ENCODE measurements at places on chromosomes 7 and 10.

DNA sequence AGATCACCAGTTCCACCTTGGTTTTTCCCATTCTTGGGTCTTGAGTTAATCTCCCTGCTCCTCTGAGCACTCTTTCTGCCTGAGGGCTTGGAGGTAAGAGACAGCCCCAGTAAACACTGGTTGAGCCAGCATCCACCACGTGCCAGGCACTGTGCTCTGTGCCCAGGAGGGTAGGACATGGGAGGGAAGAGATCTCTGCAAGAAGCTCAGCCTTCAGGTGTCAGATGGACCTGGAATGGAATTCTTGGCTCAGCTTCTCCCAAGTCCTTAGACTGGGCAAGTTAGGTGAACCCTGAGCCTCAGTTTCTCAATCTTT, 2.5 kb downstream of the ZYX start:
- no peak for DNase-seq

DNA sequence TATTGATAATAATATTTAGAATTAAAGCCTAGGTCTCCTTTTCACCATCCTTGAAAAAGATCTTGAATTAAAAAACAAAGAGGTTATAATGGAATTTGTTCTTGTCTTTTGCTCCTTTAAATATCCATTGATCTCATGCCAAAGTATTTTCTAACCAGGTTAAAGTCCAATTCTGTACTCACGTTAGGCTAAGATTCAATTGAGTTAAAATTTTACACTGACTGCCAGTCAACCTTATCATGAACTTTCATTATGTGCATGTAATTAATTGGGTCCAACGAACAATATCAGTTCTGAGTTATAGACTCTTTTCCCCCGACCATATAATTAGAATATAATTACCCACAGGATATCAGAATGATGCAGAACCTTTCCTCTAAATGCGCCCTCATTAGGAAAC, 266.6 kb downstream of the DGKB start:
- DNase-seq: no peak

GRCh38 chr7:107505997-107506673, 36.3 kb downstream of the GPR22 start:
- DNase-seq: no peak

DNA sequence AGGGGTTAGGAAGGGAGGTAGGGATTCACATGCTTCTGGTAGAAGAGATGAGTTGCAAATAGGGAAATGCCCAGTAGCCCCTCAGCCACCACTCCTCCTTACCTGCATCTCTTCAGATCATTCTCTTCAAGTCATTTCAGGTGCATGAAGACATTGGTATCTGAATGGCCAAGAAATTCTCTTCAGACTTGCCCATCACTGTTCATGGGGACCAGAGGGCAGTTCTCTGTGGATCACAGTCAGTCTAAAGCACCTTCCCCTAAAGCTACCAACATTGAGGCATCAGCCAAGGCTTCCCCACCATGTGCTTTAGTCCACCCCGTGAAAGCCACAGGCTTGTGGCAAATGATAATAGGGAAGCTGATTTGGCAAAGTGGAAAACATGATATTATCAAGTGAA, 319.4 kb upstream of the ZNF32 start:
- no peak for DNase-seq
